AG09309 (cell line): ENCODE measurements at places on chromosomes 7 and 10.

DNA sequence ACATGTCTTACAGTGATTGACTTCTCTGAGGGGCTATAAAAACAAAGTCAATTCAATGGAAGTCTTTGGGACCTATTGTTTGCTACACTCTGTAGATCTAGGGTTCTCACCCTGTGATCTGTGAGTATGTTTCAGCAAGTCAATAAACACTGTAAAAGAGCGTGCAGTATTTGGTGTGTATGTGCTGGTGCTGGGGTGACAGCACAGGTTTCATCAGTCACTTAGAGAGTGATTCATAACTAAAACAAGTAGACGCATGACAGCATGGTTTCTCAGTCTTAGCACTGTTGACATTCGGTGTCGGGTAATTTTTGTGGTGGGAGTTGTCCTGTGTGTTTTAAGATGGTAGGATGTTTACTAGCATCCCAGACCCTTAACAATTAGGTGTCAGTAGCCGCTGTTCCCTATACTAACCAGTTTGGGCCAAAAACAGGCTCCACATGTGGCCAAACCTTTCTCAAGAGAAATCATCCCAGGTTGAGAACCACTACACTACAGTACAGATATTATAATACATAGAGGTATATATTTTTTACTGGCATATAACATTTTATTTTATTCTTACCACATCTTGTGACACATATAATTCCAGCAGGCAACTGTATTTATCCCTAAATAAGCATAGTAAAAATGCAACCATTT lies 411.8 kb downstream of the ARL4A start:
- no peak for DNase-seq

GRCh38 chr7:34087892-34088891 lies 182.9 kb downstream of the BMPER start:
- no peak for DNase-seq

DNA sequence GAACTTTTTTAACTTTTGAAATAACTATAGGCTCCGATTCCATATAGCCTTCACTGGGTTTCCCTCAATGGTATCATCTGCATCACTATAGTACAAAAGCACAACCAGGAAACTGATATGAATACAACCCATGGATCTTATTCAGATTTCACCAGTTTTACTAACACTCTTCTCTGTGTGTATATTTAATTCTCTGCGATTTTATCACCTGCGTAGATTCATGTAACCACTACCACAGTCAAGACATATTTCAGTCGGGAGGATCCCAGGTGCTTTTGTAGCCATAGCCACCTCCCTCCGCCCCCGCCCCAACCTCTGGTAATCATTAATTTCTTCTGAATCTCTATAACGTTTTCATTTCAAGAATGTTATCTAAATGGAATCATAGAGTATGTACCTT lies 82.8 kb upstream of the C7orf33 start:
- DNase-seq, result no peak

DNA sequence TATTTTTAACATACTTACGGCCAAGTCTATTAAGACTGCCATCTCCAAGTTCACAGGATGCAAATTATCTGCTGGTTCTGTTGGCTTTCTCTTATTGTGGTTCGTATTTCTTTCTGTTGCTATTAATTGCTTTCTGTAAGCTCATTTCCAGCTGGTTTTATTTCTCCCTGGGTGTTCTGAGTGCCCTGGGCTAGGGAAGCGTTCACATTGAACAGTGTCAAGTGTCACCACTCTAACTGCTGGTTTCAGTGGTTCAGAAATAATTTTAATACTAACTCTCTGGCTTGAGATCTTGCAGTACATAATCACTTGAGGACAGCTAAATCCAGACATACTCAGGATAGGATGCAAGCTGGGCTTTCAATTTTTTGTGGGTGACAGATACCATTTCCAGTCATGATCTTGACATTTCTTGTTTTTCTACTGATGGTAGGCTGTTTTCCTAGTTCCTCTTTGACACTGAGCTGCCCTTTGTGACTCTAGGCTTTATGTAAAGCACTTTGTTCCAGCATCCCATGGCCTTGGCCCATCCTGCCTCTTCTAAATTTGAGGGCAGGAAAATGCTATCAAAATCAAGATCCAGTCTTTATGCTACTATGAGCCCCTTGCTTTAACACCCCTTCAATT lies 117.6 kb downstream of the SNX13 start:
- no peak for DNase-seq

GRCh38 chr10:93680412-93681047 lies 21.9 kb downstream of the FRA10AC1 start:
- peak; percentile 4 for DNase-seq

DNA sequence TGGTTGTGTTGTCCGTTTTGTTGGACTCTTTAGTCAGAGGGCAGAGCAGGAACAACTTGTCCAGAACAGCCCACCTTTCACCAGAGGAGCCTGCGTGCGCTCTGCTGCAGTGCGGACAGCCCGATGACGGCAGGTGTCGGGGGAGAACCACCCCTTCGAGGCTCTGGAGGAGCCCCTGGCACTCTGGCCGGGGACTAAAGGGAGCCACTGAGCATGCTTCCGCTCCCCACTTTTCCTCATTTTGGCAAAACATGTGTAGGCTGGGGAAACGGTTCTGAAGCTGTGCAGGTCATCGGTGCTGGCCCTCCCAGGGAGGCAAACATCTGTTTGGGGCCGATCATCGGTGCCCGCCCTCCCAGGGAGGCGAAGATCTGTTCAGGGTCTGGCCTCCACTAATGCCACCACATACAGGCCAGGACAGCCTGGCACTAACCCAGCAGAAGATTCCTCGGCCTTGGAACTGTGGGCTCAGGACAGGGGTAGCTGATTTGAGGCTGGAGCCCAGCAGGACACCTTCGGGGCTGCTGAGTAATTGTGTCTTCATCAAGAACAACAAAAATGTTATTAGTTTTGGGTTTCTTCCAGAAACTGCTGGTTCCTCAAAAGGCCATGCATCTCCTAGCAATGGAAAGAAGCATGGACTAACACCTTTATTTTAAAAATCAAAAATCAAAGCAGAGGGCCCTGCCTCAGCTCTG lies 124.4 kb upstream of the TCERG1L start:
- DNase-seq, result no peak

DNA sequence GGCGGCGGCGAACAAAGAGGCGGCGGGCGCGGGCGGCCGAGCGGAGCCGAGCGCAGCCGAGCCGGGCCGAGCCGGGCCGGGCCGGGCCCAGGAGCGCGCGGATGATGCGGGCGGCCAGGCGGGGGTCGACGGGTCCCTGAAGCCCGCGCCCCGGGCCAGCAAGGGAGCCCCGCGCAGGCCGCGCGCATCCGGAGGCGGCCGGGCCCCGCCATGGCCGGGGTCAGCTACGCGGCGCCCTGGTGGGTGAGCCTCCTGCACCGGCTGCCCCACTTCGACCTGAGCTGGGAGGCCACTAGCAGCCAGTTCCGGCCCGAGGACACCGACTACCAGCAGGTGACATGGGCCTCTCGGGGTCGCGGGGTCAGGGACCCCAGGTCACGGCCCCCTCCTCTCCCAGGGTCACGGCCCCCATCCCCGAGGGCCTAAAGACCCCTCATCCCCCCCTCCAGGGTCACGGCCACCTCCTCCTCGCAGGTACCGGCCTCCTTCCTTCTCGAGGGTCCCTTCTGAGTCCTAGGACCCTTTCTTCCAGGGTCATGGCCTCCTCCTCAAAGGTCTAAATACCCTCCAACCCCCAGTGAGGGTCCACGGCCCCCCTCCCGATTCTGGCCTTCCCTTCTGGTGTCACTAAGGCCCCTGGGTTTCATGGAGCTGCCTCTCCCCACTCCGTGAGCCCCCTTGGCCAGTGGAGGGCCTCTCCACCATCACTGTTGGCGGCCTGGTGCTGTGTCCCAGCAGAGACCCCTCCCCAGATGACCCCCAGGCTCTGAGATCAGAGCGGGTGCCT lies at the start of gene TTYH3:
Gene TTYH3, plus strand, starts transcription at position 41 of the 787 bp plus-strand sequence. Its CDS starts 170 bp downstream, at position 211.
- DNase-seq, result no peak

DNA sequence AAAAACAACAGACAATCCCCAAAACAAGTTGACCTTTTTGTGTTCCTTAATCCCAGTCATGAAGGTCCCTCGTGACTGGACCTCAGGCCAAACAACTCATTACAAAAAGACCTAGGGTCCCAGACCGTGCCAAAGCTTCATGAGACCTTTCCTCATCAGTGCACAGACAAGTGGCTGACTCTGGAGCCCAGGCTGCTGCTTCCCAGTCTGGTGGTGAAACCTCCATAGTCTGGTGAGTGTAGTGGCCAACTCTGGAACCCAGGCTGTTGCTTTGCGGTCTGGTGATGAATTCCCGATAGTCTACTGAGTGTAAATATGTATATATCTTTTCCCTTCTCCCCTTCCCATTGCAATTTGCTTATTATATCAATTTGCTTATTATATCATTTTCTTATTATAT lies 22.1 kb upstream of the SLC18A3 start:
- DNase-seq, result no peak

- DNase-seq, result no peak
Observed at GRCh38 chr10:43219848-43220247, 47.0 kb downstream of the RASGEF1A start.

- DNase-seq, result no peak
Observed at GRCh38 chr10:11698691-11699549, 43.3 kb upstream of the ECHDC3 start.

DNA sequence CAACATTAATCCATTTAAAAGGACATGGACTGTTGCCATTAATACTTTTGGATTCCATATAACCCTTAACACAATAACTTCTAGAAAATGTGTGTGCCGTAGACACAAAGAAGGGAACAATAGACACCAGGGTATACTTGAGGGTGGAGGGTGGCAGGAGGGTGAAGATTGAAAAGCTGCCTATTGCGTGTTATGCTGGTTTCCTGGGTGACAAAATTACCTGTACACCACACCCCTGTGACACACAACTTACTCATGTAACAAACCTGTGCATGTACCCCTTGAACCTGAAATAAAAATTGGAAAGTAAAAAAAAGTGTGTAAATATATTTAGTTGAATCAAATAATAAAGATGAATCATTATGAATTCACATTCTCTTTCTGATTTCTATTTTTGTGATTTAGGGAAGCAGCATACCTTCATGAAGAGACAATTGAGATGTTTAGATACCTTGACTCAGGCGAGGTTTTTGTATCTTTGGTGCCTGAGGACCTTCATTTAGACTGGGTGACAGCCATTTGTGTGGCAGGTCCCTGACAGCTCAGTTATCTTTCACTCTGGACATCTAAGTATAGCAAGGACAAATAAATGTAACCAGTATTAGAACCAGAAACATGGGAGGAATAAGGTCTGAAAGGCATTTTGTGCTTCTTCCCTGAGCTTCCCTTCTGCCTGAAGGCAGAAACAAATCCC lies 28.7 kb downstream of the GIMAP8 start:
- DNase-seq, result no peak

- peak; percentile 70 for DNase-seq
Observed at GRCh38 chr7:38215735-38216670, 38.0 kb downstream of the STARD3NL start.

DNA sequence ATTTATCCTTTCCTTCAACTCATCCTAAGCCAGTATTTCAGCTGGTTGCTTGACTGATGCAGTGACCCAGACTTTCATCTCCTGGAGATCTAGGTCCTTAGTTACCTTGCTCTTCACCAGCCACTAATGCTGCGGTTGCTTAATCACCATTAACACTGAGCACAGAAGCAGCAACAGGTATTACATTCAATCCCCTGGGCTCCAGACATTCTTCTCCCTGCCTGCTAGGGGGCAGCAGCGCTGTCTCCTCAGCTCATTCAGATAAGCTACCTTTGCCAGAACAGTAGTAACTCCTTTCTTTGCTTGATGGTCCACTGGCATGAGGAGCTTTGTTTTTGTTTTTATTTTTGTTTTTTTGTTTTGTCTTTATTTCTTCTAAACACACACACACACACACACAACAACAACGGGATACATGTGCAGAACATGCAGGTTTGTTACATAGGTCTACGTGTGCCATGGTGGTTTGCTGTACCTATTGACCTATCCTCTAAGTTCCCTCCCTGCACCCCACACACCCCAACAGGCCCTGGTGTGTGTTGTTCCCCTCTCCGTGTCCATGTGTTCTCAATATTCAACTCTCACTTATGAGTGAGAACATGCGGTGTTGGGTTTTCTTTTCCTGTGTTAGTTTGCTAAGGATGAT lies 1043.2 kb upstream of the C7orf33 start:
- no peak for DNase-seq

- no peak for DNase-seq
Observed at GRCh38 chr7:30859202-30859939, 52.3 kb upstream of the AQP1 start.

- DNase-seq, result no peak
Observed at GRCh38 chr7:64893401-64893800, 9.7 kb upstream of the ZNF273 start.

GRCh38 chr10:70615784-70616522 lies 13.4 kb upstream of the PRF1 start:
- no peak for DNase-seq

- no peak for DNase-seq
Observed at GRCh38 chr10:5466451-5467206, 32.7 kb downstream of the CALML5 start.

GRCh38 chr7:94375691-94376090 lies 19.0 kb upstream of the COL1A2 start:
- peak; percentile 96 for DNase-seq

DNA sequence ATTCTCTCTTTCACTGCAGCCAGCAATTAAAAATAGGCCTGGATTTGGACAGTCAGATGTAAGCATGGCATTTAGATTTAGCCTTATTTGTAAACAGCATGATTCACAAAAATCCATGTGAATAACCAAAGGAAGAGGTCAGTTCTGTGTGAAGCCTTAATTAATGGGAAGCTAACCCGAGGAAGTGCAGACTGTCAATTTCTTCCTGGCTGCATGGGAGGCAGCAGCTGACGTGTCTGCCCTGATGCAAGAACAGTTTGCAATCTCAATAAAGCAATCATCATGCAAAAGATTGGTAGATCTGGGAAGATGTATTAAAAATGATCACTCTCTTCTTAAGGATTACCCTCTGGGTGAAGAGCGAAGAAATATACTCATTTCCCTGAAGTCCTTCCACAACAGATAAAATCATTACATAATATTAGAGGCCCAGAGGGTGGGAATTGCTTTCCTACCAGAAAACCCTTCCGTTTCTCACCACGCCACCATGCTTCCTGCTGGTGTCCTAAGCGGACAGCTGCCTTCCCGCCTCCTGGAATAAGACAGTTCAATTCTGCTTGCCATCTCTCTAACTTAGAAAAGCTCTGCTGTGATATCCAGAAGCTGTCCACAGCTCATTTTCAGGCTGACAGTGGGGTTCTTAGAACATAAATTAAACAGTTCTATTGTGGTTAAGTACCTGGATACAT lies 526.7 kb upstream of the NRP1 start:
- no peak for DNase-seq

GRCh38 chr10:61529208-61529607 lies 76.0 kb upstream of the TMEM26 start:
- DNase-seq, result no peak

DNA sequence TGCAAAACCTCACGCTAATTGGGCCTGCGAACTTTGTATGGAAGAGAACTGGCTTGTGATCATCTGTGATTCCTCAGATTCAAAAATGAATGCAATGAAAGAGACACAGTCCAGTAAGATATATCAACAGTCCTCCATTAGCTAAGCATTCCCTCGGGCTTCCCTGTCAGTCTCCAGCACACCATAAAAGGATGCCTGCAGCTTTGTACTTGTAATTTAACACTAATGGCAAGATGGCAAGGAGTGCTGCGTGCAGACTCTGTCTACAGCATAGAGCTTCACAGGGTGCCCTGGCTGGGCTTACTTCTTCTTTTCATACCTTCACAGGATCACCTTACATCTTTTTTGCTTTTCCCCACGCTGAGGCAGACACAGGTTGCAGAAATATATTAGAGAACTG lies 200.0 kb downstream of the GFRA1 start:
- no peak for DNase-seq
